ENCODE measurements at places on chromosomes 3 and 15.

- DNase-seq: peak; percentile 4
Measured at GRCh38 chr3:81829937-81830336, 68.5 kb upstream of the GBE1 start.

- DNase-seq: no peak
Measured at GRCh38 chr3:34464646-34465045, 666.2 kb downstream of the PDCD6IP start.

DNA sequence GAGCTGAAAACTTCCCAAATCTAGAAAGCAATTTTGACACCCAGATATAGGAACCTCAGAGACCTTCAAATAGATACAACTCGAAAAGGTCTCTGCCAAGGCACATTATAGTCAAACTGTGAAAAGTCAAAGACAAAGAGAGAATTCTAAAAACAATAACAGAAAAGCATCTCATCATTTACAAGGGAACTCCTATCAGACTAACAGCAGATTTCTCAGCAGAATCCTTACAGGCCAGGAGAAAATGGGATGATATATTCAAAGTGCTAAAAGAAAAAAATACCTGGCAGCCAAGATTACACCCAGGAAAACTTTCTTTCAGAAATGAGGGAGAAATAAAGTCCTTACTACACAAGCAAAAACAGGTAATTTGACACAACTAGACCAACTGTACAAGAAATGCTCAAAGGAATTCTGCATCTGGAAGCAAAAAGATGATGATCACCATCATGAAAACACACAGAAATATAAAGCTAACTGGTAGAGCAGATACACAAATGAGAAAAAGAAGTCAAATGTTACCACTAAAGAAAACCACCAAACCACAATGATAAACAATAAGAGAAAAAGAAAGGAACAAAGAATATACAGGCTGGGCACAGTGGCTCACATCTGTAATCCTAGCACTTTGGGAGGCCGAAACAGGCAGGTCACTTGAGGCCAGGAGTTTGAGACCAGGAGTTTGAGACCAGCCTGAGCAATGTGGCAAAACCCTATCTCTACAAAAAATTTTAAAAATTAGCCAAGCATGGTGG lies 50.4 kb downstream of the ADAM10 start:
- no peak for DNase-seq

DNA sequence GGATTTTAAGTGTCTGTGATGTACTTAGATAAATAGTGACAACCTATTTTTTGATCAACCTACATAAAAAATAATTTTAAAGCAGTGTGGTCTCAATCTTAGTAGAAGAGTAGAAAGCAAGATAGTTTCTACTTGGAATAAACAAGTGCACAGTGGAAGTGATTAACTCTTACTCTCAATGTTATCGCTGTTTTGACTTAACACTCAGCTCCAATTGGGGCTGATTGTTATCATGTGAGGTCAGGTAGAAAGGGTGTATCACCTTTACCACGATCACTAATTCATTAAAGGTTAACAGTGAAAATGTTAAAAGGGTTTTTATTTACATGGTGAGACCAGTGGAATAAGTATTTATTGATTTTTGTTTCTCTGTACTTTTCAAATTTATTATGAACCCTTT lies 22.4 kb upstream of the APH1B start:
- no peak for DNase-seq

GRCh38 chr15:38991126-38991525 lies 426.5 kb upstream of the RASGRP1 start:
- peak; percentile 9 for DNase-seq

- DNase-seq: no peak
Measured at GRCh38 chr3:26560081-26560480, 62.5 kb upstream of the LRRC3B start.

GRCh38 chr15:20409247-20409646 lies 132.4 kb downstream of the GOLGA6L6 start:
- DNase-seq: no peak
